ENCODE measurements at places on chromosomes 12 and 14.

DNA sequence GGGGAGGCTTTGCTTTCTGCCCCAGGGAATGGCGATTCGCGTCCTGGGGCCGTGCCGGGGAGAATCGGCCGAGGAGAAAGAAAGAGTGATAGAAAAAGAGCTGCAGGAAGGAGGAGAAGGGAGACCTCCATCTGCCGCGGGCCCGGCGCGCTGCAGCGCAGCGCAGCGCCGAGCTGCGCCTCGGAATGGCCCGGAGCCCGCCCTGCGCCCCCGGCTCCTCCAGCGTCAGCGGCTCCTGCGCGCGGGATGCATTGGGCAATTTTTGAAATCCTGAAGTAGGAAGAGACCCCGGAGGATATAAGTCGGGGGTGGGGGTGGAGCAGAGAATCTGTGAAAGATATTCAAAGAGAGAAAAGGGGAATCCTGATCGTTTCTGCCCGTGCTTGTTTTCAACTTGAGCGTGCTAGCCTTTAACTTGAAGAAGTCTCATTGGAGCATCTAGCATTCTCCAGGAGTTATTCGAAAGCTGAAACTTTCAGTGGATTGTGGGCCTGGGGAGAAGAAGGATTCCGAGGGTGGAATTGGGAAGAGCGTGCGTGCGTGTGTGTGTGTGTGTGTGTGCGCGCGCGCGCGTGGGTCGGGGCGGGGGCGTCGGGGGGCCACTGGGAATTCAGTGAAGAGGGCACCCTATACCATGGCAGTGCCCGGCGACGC lies 441 bp downstream of the PDE3A start:
- DNase-seq = peak; percentile 15

DNA sequence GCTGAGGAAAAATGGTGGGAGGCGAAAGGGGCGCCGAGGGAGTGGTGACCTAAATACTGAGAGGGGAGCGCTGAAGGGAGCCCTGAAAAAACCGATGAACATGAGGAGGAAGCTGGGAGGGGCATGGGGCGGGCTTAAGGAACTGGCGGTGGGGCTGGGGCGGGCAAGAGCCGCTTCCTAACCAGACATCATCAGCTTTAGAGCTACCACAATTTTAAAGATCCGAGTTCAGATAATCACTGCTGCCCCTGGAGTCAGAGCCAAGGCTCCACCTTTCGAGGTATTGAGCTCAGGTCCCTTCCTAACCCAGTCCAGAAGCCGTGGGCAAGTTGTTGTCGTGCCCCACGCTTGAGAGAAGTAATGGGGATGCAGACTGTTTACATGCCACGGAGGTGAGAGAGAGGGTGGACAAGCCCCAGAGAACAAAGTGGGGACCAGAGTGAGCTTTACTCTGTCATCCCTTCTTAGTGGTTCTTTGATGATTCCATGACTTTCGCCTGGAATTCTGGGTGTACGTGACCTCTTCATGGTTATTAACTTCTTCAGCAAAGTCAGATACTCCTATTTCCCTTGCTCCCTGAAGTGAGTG lies 393 bp downstream of the ORMDL2 start:
- no peak for DNase-seq

GRCh38 chr14:66085665-66086064 lies 400.5 kb upstream of the CCDC196 start:
- DNase-seq = no peak

GRCh38 chr14:96095581-96096476 lies 56.7 kb downstream of the C14orf132 start:
- DNase-seq = peak; percentile 97

GRCh38 chr12:57744194-57744776 lies 554 bp upstream of the TSPAN31 start:
- peak; percentile 48 for DNase-seq

DNA sequence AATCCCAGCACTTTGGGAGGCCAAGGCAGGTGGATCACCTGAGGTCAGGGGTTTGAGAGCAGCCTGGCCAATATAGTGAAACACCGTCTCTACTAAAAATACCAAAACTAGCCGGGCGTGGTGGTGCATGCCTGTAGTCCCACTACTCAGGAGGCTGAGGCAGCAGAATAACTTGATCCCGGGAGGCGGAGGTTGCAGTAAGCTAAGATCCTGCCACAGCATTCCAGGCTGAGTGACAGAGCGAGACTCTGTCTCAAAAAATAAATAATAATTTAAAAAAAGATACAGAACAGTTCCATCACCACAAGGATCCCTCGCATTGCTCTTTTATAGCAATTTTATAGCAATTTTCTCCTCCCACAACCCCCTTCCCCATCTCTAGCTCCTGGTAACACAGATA lies 4.7 kb upstream of the PDE1B start:
- DNase-seq = no peak

DNA sequence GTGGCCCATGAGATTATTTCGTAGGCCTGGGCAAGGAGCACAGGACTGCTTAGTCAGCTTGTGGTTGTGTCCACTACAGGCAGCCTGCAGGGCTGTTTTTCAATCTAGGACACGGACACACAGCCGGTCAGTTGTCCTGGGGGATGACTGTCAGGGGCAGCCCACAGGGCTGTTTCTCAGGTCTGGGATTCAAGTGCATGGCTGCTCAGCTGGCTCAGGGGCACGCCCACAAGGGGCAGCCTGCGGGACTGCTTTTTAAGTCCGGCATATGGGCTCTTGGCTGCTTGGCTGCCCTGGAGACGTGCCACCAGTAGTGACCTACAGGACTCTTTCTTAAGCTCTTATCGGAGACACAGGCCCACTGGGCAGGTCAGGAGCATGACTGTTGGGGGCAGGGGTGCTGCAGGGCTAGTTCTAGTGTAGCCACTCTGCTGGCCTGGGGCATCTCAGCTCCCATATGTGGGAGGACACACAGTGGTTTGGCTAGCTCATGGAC lies 26.6 kb upstream of the GTF2A1 start:
- DNase-seq = no peak

DNA sequence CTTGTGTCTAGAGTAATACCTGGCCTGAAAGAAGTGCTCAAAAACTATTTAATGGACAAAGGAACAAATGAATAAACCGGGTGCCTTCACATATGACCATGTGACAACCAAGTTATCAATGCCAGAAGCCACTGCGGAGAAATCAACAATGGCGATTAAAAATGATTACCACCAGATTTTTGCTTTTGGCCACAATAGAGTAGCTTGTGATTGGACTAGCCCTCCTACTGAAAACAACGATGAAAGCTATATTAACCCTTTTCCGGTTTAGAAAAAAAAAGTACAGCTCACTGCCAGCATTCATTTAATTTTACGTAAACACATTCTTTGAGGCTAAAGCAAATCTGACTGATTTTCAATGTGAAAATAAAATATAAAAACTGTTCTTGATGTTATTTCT lies 41.6 kb upstream of the TTC7B start:
- no peak for DNase-seq

GRCh38 chr14:53341324-53341723 lies 188.2 kb upstream of the DDHD1 start:
- DNase-seq = no peak

DNA sequence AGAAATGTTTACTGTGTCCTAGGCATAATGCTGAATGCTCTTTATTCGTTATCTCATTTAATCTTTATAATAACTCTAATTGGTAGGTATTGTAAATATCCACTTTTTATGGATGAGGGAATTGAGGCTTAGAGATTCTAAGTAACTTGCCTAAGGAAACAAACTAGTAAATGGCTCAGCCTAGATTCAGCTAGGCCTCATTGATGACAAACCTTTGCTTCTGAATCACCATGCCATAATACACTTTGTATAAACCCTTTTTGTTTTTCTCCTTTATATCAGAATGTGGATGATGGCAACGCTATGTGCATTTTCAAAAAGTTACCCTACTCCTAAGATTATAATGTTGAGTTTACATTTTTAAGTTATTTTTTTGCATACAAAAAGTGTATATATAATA lies 34.0 kb downstream of the MNAT1 start:
- no peak for DNase-seq

DNA sequence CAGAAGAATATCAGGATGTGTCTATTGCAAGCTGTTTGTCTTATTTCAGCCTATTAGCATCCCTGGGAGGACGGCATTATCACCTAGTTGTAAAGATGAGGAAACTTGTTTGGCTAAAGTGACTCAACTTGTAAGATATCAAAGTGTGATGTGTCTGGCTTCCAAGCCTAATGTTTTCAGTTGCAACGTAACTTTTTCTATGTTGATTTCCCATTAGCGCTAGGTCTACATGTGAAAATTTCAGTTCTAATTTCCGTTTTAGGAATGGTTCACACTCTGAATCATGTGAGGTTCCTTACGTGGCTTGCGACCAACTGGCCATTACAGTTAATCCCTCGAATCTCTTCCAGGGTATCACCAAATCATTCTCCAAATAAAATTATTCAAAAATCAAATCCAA lies 58.0 kb downstream of the LLPH start:
- no peak for DNase-seq

- peak; percentile 24 for DNase-seq
Observed at GRCh38 chr14:75427482-75428229, at the start of gene JDP2. Gene JDP2 (plus strand): TSS chr14:75428022. CDS start chr14:75437921, 9,899 bp downstream.

GRCh38 chr14:68487805-68488590 lies 304.9 kb downstream of the ZFP36L1 start:
- DNase-seq = no peak

GRCh38 chr14:95504135-95505029 lies 12.1 kb downstream of the SYNE3 start:
- DNase-seq = no peak

DNA sequence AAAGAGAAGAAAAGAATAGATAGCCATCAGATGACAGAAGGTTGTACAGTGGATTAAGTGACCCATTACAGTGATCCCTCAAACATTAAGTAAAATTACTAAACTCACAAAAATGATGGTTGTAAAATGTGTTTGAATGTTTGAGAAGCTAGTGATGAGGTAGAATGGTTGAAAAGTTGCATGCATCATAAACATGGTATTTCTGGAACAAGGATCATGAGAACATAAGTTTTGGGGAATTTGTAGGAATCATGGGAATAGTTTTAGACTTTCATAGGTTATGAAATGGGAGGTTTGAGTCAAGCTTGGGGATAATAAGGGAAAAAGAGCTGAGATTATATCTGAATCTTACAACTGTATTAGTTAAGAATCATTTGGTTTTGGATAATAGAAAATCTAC lies 34.1 kb upstream of the NEDD1 start:
- DNase-seq = no peak

DNA sequence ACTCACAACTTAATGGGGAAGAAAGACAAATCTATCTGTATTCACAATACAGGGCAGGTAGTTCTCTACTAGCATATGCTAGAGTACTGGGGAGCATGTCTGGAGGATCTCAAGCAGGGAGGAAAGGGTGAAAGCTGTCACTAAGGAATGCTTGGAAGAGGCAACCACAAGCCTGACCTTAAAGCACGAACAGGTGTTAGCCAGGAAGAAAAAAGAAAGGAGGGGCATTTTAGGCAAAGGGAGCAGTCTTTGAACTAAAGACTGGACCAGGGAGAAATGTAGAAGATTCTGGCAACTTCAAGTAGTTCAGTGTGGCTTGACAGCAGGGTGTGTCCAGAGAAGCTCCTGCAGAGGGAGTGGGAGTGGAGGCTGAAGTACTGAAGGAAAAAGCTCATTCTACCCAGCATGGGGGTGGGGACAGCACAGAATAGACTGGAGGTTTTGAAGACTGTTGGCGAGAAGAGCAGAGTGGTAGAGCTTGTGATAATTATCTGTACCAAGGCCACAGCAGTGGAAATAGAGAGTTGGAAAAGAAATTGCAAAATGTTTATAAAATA lies 50.9 kb downstream of the AP5M1 start:
- no peak for DNase-seq

GRCh38 chr12:58588770-58589169 lies 331.5 kb downstream of the LRIG3 start:
- no peak for DNase-seq

GRCh38 chr12:4214877-4215228 lies 58.7 kb upstream of the CCND2 start:
- DNase-seq = no peak

- DNase-seq = no peak
Observed at GRCh38 chr14:40010961-40011360, 578.7 kb upstream of the FBXO33 start.

DNA sequence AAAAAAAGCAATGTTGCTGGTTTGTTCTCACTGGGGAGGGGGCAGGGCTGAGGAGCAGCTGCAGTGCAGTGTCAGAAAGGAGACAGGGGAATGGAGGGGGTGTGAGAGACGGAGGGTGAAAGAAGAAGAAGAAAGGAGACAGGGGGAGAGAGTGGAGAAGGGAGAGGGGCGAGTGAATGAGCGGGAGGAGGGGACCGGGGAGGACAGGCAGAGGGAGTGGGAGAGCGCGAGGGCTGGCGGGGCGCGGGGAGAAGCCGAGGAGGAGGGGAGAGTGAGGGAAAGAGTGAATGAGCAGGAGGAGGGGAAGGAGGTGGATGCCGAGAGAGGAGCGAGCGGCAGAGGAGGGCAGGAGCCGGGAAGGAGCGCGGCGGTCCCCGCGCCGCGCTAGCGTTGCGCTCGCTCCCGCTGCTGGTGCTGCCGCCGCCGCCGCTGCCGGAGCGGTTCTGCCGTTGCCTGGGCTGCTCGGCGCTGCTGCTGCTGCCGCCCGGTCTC lies at the start of gene NOVA1:
Gene NOVA1, minus strand, starts transcription at position 445 of the 492 bp plus-strand sequence. CDS start 597 bp downstream, outside the sequence.
- DNase-seq = no peak

- DNase-seq = no peak
Observed at GRCh38 chr12:98772818-98773217, 127.7 kb downstream of the APAF1 start.

- no peak for DNase-seq
Observed at GRCh38 chr14:41000350-41000749, 606.3 kb upstream of the LRFN5 start.

DNA sequence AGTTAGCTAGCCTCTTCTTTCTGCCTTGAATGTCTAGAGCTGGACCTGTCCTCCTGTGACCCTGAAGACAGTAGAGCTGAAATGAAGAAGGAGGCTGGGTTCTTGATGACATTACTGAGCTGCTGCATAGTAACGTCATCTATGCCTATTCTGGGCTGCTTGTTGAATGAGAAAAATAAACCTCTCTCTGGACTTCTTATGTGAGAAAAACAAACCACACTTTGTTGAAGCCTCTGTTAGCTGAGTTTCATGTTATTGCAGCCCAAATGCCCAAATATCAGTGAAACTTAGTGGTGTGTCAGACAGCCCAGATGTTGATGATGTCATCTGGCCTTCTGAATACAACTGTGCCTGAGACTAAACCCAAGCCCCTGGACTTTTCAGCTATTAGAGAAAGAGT lies 67.0 kb upstream of the MAX start:
- no peak for DNase-seq

DNA sequence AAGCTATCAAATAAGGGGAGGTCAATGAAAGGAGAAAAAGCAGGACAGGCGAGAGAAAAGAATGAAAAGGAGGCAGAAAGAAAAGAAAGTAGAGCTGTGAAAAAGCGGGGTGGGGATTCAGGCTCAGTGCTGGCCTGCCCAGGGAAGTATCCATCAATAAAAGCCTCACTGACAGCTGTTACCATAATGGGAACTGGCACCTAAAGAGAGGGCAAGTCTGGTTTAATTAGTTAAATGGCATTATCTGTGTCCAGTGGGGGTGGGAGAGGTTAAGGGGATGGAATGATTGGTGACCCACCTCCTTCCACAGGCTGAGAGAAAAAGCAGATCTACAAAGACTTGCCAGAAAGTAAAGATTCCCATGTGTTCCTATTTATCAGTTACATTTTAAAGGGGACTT lies 7.4 kb downstream of the SALL2 start:
- DNase-seq = no peak

GRCh38 chr12:62301799-62302133 lies 41.6 kb downstream of the USP15 start:
- DNase-seq = no peak

- DNase-seq = no peak
Observed at GRCh38 chr14:61893371-61893940, 131.2 kb downstream of the SNAPC1 start.

Data from NCI-H146 (cell line).